Muscle of leg (tissue), 16 donors: ENCODE measurements at places on chromosomes 1 and 21. TPM values are rescaled to one million over a fixed set of nuclear protein-coding genes. Genes with fewer than 3 reads are reported as not detected.
A peak's percentile ranks its signal among the peaks of the same experiment; 100 is the strongest.

- DNase-seq, result no peak
Observed at GRCh38 chr1:157176591-157177121, 38.5 kb upstream of the ETV3 start.

DNA sequence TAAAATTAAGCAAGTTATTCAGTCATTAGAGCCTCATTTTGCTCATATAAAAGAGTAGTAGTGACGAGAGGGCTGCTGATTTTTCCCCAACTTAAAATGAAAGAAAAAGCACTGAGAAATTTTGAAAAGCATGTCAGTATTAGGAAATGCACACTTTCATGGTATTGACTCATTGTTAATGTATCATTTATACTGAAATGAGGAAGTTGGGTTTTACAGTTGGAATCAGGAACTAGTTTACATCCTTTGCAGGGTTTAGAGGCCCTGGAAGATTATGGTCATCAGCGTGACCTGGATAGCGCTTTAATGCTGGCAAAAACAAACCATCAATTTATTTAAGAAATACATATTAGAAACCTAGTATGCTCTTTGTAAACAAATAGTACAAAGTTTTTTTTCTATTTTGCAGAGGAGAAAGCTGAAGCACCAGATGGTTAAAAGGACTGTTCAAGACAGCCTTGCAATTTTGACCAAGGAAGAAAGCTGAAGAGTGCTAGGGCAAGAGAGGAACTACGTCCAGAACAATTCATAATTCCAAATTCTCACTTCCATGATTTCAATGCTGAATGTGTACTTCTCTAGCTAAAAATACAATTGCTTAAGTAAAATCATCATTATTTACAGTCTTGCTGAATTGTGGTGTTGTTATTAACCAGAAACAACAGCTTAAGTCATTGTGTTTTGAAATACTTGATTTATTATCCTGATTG lies 94.8 kb upstream of the SGIP1 start:
- peak; percentile 35 for DNase-seq

- no peak for DNase-seq
Observed at GRCh38 chr21:41188486-41189149, 20.7 kb downstream of the BACE2 start.

GRCh38 chr1:194908643-194909042 lies 1699.6 kb downstream of the KCNT2 start:
- no peak for DNase-seq

GRCh38 chr1:206784471-206784903 lies 12.2 kb upstream of the IL10 start:
- no peak for DNase-seq

DNA sequence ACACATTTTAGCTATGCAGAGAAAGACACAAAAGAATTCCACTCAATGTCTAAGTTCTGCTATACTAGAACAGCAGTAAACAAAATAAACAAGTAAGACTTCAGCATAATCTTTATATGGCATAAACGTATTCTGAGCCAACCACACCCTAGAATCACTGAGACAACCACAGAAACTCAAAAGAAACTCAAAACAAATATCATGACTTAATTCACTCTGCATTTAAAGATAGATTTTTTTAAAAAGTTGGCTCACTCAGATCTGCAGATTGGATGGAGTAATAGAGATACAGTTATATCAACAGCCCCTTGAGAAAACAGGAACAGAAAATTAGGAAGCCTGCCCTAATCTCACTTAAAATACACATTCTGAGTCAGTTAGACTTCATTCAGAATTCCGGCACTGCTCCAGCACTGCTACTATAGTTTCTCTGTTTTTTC lies 95.0 kb downstream of the COL24A1 start:
- peak; percentile 85 for DNase-seq

DNA sequence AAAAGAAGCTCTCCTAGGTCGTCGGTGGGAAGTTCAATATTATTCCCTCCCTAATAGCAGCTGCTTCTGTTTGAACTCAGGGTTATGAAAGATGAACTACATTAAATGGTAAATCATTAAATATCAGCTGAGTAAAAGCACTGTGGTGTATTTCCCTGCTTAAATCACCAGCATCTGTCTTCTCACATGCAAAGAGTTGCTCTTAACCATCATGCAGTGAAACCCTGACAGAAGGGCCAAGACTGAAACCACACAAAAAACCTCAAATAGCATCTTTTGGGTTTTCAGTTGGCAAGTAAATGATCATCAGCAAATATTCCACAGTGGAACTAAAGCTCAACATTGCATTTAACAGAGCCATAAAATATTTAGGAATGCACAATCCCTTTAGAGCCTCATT lies 380.0 kb upstream of the ADGRL2 start:
- DNase-seq, result no peak

DNA sequence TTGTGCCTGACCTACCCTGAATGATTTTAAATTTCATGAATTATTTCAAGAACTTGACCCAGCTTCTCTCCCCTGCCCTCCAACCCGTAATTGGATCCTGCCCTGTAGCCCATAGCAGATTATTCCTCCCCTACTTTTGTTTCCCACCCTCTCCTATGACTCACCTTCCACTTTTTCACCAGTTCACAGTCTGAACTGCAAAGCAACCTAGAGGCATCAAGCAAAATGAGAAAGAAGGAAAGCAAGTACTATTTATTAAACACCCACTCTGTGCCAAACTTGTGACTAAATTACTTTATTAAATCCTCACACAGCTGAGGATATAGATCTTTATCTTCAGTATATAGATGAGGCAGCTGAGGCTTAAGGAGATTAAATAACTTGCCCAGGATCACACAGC lies 20.7 kb upstream of the IKBKE start:
- DNase-seq, result no peak

DNA sequence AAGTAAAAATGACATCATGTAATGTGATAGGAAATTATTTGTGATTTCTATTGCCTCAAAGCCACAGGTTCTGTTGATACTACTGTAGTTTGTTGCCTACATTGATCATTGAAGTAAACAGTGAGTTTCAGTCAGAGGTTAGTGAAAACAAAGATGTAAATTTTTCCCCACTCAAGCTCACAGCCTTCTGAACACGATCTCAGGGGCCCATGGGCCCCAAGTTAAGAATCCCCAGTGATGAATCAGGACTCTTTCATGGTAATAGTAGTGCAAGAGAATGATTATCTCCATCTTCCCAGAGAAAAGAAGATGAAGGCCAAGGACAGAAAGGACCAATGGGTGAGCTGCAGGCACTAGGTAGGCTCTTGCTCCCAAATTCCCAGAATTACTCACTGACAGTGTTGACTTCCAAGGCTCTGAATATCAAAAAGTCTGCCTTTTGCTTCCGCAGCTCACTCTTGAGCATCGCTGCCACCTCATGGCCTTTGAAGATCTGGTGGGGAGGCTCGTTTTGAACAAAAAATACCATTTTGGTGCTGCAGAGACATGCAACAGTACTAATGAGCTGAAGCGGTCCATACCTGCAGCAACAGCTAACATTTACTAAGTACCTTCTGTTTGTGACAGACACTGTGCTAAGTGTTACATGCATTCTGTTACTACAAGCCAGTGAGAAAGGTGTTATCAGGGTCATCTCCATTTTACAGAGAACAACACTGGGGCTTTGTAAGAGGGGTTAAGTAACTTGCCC lies 113.3 kb downstream of the KIAA0319L start:
- peak; percentile 19 for DNase-seq

EDEM3 gene
- total RNA-seq, result 26.4 TPM

C1orf56 gene
- 2.6 TPM for total RNA-seq
